ENCODE measurements at places on chromosomes 16 and 17.

- no peak for DNase-seq
Observed at GRCh38 chr17:16875662-16876061, 96.3 kb downstream of the TNFRSF13B start.

- no peak for DNase-seq
Observed at GRCh38 chr17:31007695-31008373, 37.0 kb downstream of the RNF135 start.

DNA sequence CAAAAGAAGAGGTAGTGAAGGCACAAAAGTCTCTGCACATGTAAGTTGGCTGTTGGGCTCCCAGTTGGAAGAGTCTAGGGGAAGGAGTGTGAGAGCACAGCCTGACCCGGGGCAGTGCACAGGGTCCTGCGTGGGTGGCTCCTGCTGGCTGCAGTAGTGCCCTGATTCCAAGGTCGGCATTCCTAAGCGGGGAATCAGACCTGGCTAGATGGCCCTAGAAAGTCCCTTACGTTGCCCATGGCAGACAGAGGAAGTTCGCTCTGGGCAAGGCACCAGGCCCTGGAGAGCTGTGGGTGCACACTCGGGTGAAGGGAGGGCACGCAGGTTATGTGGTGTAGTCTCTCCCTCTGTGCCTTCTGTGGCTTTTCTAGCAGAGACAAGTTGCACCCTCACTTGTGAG lies 22.8 kb upstream of the SLC5A11 start:
- no peak for DNase-seq

DNA sequence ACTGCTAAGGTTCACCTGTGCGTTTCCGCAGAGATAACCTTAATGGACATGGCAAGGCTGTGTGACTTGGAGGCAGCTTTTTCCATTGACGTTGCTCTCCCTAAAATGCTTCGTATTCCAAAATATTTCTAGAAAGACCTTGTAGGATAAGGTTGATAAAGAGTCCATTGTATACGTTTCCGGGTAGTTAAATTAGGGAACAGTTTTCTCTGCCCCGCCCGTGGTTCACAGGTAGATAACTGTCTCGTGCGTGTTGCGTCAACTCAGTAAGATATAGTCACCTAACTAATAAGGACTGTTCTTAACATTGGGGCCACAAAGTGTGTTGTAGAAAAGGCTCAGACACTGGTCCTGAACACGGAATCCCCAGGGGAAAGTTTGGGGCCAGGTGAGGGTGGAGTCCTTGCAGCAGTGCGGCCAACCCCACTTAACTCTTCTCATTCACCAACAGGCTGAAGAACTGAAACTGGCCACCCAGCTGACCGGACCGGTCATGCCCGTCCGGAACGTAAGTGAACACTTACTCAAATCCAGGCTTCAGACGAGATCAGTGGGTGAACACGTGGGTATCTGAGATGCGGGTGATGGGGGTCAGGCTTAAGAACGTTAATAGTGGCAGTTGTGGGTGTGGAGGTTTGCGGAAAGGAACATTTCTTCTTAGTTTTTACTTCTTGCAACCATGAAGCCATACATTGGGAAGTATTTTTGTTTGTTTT lies 1.6 kb downstream of the RPL13 start:
- no peak for DNase-seq

- DNase-seq, result no peak
Observed at GRCh38 chr16:64962786-64963185, 159.1 kb downstream of the CDH11 start.

GRCh38 chr17:20986767-20987510 lies 55.9 kb downstream of the USP22 start:
- DNase-seq, result no peak

GRCh38 chr16:75218256-75219076 lies at the start of gene CTRB1:
TSS of gene CTRB1 (plus strand) at chr16:75218988. CDS start at chr16:75219008, 20 bp downstream.
- no peak for DNase-seq

GRCh38 chr16:87956365-87957231 lies 5.4 kb downstream of the BANP start:
- no peak for DNase-seq

- DNase-seq, result peak; percentile 59
Observed at GRCh38 chr16:17063201-17064139, 407.3 kb downstream of the XYLT1 start.

- no peak for DNase-seq
Observed at GRCh38 chr17:49090878-49091594, 41.5 kb upstream of the B4GALNT2 start.

GRCh38 chr16:87329436-87330256 lies 12.5 kb upstream of the C16orf95 start:
- DNase-seq, result no peak

DNA sequence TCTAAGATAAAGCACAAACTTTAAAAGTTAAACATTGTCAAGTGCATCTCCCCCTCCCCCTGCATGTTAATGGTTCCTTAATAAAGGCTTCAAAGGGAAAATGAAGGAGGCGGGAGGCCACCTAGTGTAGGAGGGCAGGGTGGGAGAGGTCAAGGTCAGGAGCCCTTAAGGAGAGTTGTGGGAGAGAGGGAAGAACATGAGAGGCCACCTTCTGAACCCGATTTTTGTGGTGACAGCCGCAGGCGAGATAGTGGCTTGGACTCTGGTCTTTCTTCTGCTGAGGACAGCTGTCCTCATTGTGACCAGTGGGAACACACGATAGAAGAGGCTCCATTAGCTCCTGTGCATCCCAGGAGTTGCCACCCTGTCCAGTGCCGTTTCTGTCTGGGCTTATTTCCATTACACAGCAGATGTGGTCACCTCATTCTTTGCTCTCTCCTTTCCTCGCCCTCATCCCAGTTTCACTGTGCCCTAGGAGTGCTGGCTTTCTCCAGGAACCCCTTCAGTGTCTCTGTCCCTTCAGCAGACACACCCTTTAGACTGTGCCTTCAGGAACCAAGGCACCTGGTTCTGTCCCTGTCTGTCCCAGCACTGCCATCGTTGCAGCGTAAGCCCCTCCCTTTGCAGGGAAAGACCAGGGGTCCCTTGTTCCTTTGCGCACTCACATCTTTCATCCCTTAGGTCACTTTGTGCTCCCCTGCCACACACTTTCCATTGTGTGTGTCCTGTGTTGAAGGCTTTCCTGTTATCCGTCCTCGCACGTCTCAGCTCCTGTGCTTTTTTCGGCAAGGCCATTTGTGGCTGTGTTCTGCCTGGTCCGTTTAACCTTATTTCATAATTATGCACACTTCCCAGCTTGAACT lies 7.5 kb downstream of the SEC14L1 start:
- DNase-seq, result no peak

DNA sequence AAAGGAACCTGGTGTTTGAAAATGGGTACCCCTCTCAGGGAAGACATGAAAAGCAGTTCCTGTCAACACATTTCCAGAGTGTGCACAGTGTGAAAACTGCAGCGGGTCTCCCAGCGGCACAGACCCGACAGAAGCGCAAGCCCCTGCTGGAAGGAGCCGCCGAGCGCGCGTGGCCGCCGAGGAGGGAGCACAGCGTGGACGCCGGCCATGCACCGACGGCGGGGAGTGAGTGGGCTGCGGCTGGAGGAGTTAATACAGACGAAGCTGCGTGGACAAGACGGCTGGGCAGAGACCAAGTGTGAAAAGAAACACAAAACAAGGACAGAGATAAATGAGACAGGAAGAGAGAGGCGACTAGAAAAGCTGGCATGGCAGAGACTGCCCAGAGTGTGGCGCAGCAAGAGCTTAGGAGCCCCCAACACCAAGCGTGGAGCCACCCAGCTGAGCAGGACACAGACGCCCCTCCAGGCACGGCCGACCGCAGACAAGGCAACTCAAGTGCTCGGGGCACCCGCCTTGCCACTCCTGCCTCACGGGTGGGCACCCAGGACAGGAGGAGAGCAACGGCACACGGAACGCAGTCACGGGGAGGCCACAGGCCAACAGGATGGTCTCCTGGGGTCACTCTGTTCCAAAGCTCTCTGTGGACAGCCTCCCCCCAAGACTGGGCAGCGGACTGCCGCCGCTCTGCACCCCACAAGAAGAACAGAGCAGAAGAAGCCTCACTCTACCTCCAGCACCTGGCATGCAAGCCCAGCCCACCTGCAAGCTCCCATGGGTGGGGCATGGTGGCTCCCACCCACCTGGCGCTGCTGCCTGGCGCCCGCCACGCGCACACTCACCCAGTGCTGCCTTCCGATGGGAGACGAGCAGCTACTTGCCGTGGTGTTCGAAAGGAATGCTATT lies 16.5 kb downstream of the SLC16A3 start:
- DNase-seq, result no peak

DNA sequence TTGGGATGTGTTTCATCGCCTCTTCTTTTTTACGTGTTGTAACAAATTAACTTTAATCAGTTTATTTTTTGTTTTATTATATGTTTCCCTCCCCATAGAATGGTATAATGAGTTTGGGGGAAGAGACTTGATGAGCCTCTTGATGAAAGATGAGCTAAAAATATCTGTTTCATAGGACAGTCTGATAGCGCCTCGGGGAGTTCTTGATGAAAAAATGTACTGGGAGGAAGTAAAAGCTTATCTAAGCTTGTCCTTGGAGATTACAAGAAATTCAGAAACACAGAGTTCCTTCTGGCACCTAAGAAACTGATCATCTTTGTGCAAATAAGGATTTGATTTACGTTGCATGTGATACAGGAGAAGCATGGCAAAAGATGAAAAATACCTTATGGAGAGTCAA lies 350.2 kb upstream of the CDH8 start:
- no peak for DNase-seq

DNA sequence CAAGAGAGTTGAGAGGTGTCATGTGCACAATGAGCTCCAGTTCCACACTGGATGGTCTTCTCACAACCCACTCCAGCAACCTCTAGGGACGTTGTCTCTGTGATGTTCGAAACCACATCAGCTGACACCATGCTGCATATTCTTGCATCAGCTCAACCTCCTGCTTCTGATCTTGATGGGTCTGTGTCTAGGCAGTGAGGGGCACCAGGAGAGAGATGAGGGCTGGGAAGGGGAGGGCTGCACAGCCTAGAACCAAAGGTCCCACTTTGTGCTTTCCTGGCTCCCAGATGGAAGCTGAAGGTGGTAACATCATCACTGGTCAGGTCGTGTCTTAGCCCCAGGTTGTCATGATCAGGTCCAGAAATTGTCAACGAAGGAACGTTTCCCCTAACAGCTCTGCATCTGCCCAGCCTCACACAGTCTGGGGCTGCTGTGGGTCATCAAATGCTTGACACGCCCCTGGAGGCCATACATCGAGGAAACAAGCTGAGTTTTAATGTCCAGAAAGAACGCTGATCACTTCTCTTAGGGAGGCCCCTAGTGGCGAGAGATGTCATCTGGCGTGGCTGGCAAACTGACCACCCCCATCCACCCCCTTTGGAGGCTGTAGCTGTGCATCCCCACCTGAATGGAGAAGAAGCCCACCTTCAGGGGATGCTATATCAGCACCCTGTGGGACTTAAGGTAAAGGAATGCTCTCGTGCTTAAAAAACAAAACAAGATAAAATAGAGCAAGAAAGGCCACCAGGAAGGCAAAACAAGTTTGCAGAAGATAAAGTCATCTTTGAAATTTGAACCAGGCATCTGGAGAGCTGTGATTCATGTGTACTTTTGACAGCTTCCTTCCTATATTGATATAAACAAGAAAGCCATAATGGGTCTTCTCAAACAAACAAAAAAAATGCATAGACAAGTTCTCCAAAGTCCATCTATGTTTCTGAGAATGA lies 58.3 kb downstream of the WIPI1 start:
- DNase-seq, result peak; percentile 47

GRCh38 chr16:83713597-83713996 lies 94.2 kb upstream of the HSBP1 start:
- DNase-seq, result peak; percentile 56

GRCh38 chr17:43849116-43849515 lies 2.1 kb downstream of the CD300LG start:
- DNase-seq, result no peak

- DNase-seq, result no peak
Observed at GRCh38 chr17:73025041-73025560, 67.4 kb downstream of the SLC39A11 start.

GRCh38 chr16:21161211-21161610 lies 2.7 kb downstream of the LDAF1 start:
- no peak for DNase-seq

- DNase-seq, result no peak
Observed at GRCh38 chr16:69381231-69381630, 4.6 kb downstream of the TERF2 start.

DNA sequence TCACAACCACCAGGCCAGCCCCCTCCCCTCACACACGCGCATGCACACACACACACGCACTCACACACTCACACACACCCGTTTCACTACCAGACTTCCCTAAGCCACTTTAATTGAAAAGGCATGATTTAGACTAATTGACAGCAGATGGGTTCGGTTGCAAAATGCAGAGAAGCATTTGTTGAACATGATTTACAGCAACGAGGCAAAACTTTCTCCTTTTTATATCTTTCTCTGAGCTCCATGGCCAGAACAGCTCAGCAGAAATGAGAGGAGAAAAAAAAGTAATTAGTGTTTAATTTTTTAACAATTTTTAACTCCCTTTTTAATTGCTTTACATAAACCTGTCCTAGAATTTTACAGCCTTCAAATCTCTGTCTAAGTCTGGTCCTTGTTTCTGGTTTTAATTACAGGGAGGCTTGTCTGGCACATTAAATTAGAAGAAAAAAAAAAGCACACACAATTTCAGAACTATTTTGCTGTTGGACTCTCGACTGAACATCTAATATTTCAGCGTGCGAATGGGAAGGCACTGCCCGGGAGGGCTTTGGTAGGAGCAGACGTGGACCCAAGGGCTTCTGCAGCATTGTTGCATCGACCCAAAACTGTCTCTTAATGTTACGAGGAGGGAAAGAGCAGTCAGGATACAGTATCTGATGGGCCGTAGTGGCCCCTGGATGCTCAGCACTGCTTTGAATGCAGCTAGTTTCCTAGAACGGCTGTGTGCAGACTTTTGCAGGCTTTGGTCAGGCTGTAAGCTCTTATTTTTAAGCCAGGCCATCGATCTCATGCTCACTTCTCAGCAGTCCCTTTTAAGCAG lies 255.9 kb downstream of the SOX9 start:
- no peak for DNase-seq

DNA sequence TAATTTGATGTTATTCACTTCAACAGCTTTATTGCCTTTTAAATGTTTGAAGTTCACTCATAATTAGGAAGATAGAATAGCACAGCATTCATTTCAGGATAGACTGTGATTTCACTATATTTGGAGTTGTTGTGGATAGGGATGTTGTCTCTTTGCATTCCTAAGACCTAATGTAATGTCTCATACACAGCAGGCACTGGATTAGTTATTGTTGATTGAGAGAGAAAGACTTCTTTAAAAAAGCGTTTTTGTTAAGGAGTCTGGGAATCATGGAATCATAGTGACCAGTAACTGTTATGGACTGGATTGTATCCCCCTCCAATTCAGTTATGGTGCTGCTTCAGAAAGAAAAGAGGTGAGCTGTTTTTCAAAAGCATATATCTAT lies 122.0 kb downstream of the USP22 start:
- no peak for DNase-seq

All from DMS153 (cell line).